Activated CD4-positive, alpha-beta memory T cell treated with anti-CD3 and anti-CD28 coated beads, Interleukin-2, amount 10 ng/mL, durations not matched to agents 7 days and 5 days (primary cell): ENCODE measurements at places on chromosomes 1 and 21. TPM values are rescaled to one million over a fixed set of nuclear protein-coding genes. Genes with fewer than 3 reads are reported as not detected.
A peak's percentile ranks its signal among the peaks of the same experiment; 100 is the strongest.

DNA sequence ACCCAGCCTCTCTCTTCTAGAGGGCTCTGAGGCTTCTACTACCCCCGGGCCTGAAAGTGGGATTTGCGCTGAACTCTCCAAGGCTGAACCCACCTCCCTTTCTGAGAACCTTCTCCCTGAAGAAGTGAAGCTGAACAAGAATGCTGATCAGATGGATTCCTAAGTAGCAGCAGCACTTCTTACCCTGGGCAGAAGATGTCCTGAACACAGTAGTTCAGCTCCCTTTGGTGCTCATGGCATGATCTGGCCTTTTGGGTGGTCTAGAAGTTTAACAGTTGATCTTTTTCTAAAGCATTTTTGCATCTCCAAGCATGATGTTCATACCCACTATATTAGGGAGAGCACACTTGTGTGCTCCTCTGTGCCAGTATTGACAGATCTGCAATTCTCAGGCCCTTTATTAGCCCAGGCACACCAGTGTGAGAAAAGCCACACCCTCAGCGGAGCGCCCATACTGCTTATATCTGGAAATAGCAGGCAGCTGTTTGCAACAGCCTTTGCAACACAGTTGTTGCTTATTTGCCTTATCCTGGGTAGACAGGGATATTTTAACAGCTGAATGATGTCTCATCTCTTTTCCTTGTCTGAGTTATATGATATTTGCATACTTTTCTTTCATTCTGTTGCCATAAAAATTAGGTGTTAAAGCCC lies 34.2 kb downstream of the CNN3 start:
- no peak overlapping the region for H3K4me3 ChIP-seq
- no peak for DNase-seq
- H3K27ac ChIP-seq = no peak overlapping the region
- H3K36me3 ChIP-seq = no peaks in the 10 kb centered on the region
- H3K4me1 ChIP-seq = no peaks in the 10 kb centered on the region

DNA sequence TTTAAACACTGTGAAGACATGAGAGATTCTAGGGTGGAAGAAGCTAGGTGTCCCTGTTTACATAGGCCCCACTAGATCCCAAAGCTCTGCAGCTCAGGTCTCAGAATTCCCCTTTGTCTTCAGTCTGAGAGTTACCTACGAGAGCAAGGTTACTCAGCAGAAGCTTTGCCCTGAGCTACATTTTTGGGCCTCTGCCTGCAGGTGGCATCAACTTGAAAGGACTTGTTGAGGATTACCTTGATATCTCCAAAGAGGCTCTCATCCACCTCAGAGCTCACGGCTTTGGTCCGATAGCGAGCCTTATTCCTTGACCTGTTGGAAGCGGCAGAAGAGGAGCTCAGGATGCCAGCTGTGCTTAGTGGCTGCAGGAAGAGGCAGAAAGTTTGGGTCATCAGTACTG lies 7.0 kb downstream of the CFAP45 start:
- H3K27ac ChIP-seq = no peak overlapping the region
- H3K36me3 ChIP-seq = no peaks in the 10 kb centered on the region
- no peak overlapping the region for H3K4me3 ChIP-seq
- H3K4me1 ChIP-seq = peaks cover 19% of the 10 kb centered on the region

- H3K27ac ChIP-seq = no peak overlapping the region
- peaks cover 8% of the 10 kb centered on the region for H3K4me1 ChIP-seq
- no peak overlapping the region for H3K4me3 ChIP-seq
- H3K27me3 ChIP-seq = peaks cover 3% of the 10 kb centered on the region
- DNase-seq = peak; percentile 42
- peaks cover 2% of the 10 kb centered on the region for H3K36me3 ChIP-seq
These were observed 86.9 kb upstream of the KCNE2 start for GRCh38 chr21:34276711-34277425.

DNA sequence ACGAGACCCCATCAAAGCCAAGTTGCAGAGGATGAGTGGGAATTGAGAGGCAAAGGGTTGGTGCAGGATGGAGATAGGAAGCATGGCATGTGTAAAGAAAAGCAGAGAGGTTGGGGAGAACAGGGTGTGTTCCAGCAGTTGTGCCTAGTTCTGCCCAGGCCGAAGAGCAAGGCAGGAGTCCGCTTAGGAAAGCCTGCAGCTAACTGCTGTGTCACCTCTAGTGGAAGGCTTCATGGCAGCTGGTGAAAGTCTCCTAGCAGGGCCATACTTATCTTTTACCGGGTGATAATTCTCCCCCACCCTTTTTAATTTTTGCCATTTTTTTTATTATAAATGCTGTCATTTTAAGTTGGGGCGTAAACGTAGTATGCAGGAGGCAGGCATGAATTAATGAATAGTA lies 93.6 kb downstream of the NFIA start:
- H3K27ac ChIP-seq = no peak overlapping the region
- peaks cover 4% of the 10 kb centered on the region for H3K4me1 ChIP-seq
- no peaks in the 10 kb centered on the region for H3K36me3 ChIP-seq

DNA sequence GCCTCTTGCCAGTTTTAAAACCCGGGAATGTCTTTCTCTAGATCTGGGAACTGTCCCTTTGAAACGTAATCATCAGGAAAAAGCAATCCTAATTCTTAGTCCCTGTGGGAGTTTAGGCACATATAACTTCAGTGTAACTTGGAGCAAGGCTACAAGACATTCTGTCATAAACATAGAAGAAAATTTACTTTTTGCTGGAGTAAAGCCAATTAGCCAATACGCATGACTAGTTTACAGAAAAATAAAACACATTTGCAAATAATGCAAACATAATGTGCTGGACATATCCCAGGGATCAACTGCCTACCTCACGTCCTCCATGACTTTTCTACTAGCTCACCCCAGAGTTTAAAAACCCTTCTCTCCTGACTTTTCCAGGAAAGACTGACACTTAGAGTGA lies 970.6 kb downstream of the MRPL39 start:
- H3K36me3 ChIP-seq = no peaks in the 10 kb centered on the region
- H3K27me3 ChIP-seq = no peaks in the 10 kb centered on the region
- no peak overlapping the region for H3K27ac ChIP-seq
- no peak overlapping the region for H3K4me3 ChIP-seq

DNA sequence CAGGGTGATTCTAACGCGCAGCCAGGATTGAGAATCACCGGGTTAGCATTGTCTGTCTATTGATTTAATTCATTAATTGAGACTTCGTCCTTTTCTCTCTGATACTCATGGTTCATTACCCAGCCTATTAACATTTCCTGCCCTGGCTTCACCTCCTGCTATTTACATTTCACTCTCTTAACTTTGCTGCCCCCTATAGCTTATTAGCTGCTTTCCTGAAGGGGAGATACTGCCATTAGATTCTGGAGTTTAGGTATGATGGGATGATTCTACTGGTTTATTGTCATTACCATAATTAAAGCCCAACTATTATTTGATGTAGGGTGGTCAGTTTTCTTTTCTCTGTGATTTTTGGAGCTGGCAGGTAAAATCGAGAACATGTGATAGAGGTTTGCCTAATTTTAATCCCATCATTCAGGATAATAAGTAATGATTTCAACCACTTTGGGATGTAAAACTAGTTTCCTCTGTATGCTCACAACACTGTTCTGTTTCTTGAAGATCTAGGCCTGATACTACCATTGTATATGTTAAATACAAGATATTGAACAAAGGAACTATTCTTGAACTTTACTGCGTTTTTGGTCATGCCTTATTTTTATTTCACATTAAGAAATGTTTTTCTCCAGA lies 6.4 kb downstream of the PPP2R5A start:
- no peak overlapping the region for H3K27ac ChIP-seq
- DNase-seq = no peak
- H3K4me1 ChIP-seq = peaks cover 70% of the 10 kb centered on the region

Gene GJA4
- not detected for total RNA-seq

DNA sequence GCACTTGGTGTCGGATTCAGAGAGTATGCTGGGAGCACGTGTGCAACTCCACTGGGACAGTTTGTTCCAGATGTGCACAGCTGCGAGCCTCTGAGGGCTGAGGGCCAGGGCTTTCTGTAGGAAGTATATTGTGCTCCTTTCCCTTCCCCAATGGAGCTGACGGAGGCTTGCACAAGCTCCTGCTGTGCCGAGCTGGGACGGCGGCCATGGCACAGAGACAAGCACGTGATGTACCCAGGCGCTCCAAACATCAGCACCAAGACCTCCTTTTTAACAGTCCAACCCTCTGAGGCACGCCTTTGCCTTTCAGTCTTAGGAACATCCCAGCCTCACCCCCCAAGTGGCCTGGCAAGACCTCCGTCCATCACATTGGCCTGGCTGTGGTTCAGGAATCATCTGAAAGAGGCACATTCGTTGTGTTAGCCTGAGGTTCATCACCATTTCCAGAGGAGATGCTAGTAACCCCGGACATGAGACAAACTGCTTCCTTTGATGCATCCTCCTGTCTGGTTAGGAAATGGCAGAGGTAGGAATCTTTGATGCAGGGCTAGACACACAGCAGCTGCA lies 339.2 kb upstream of the KAZN start:
- H3K27me3 ChIP-seq = no peaks in the 10 kb centered on the region
- no peak overlapping the region for H3K27ac ChIP-seq
- H3K4me3 ChIP-seq = no peak overlapping the region
- H3K4me1 ChIP-seq = no peaks in the 10 kb centered on the region
- H3K36me3 ChIP-seq = no peaks in the 10 kb centered on the region
- no peak for DNase-seq

DNA sequence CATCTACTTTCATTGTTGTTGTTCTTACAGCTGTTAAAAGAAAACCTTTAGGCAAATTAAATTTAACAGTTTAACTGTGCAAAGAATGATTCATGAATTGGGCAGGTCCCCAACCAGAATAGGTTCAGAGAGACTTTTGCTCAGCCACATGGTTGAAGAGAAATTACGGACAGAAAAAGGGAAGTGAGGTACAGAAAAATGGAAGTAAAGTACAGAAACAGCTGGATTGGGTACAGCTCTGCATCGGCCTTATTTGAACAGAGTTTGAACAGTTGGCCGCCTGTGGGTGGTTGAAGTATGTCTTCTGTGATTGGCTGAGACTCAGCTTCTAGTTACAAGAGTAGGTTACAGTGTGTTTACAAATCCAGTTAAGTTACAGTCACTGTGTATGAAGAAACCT lies 210.1 kb downstream of the FGGY start:
- H3K4me3 ChIP-seq = no peak overlapping the region
- H3K27ac ChIP-seq = no peak overlapping the region
- H3K27me3 ChIP-seq = no peaks in the 10 kb centered on the region
- no peaks in the 10 kb centered on the region for H3K36me3 ChIP-seq
- no peak for DNase-seq

DNA sequence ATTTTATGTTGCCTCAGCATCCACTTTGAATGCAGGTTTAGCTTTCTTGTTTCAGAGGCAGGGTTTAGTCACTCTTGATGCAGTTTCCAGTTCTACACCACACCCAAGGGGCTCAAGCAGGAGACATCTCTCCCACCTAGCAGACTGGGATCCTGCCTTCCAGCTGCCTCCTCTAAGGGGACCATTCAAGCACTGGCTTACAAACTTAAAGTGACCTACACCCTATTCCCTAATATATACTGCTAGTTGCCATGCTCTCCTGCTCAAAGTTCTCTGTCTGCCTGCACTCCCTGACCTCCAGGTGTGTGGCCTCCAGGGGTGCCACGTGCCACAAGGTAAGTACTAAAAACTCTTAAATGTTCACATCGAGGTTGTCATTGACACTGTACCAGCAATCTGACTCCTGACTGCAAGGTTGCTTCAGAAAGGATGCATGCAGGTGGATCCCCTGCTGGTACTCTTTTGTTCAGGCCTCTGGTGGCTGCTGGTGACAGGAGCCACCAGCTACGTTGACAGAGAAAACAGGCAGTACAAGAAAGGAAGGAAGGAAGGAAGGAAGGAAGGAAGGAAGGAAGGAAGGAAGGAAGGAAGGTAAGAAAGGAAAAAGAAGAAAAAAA lies 185.9 kb downstream of the COQ8A start:
- no peaks in the 10 kb centered on the region for H3K36me3 ChIP-seq
- H3K4me3 ChIP-seq = no peak overlapping the region
- DNase-seq = no peak
- no peak overlapping the region for H3K27ac ChIP-seq

GRCh38 chr1:199859491-199859933 lies 168.0 kb upstream of the NR5A2 start:
- peaks cover 1% of the 10 kb centered on the region for H3K4me1 ChIP-seq
- H3K4me3 ChIP-seq = no peak overlapping the region
- no peak for DNase-seq

DNA sequence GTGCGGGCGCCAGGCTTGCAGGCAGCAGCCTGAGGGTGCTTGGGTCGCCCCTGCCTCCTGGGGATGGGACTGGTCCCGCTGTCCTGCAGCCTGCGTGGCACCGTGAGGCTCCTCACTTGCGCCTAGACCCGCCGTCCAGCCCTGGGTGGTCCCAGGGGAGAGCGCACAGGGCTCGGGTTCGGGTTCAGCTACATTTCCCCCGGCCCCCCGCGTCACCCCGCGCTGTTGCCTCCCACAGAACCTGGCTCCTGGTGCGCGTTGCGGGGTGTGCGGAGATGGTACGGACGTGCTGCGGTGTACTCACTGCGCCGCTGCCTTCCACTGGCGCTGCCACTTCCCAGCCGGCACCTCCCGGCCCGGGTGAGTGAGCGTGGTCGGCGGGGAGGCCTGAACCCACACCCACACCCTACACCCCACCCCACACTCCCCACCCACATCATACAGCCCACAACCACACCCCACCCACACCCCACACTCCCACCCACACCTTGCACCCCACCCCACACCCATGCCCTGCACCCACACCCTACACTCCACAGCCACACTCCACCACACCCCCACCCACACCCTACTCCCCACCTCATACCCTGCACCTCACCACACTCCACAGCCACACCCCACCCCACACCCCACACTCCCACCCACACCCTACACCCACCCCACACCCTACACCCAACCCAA lies 6.2 kb upstream of the PFKL start:
- no peak overlapping the region for H3K4me3 ChIP-seq
- peaks cover 30% of the 10 kb centered on the region for H3K4me1 ChIP-seq
- no peaks in the 10 kb centered on the region for H3K27me3 ChIP-seq
- H3K36me3 ChIP-seq = no peaks in the 10 kb centered on the region
- DNase-seq = peak; percentile 42
- H3K27ac ChIP-seq = no peak overlapping the region

- H3K4me1 ChIP-seq = no peaks in the 10 kb centered on the region
- no peak overlapping the region for H3K27ac ChIP-seq
- no peaks in the 10 kb centered on the region for H3K27me3 ChIP-seq
- no peak overlapping the region for H3K4me3 ChIP-seq
- no peak for DNase-seq
These were observed 496.5 kb upstream of the ADGRL2 start for GRCh38 chr1:81304187-81304586.

DNA sequence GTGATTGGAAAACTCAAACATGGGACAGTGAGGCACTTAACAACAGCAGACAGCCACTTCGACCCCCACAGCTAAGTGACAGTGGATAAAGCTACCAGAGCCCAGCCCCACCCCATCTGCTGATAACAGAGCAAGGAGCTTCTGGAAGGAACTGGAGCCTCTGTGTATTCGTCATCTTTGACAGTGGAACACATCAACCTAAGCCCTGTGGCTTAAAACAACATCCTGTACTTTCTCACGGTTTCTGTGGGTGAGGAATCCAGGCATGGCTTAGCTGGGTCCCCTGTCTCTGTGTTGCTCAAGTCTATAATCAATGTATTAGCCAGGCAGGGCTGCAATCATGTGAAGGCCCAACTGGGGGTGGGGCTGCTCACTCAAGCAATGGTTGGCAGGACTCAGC lies 18.4 kb upstream of the SIPA1L2 start:
- no peaks in the 10 kb centered on the region for H3K4me1 ChIP-seq
- no peak for DNase-seq
- H3K27me3 ChIP-seq = peaks cover 7% of the 10 kb centered on the region
- H3K27ac ChIP-seq = no peak overlapping the region

Gene CELF3
- not detected for total RNA-seq

GRCh38 chr1:31036749-31037500 lies 28.6 kb downstream of the PUM1 start:
- H3K36me3 ChIP-seq = peaks cover 33% of the 10 kb centered on the region
- H3K27me3 ChIP-seq = no peaks in the 10 kb centered on the region
- no peak for DNase-seq
- H3K4me1 ChIP-seq = peaks cover 37% of the 10 kb centered on the region
- no peak overlapping the region for H3K4me3 ChIP-seq
